ENCODE measurements at places on chromosomes 5 and 9. TPM values are rescaled to one million over a fixed set of nuclear protein-coding genes. Genes with fewer than 3 reads are reported as not detected.

CNTNAP3B gene
- 0.37 TPM for total RNA-seq

GABBR2 gene
- total RNA-seq: not detected

DAPK1 gene
- 3.2 TPM for total RNA-seq

HACD4 gene
- 8.7 TPM for total RNA-seq

TLE1 gene
- 2.2 TPM for total RNA-seq

C5orf34 gene
- total RNA-seq: 0.99 TPM

FBXW11 gene
- total RNA-seq: 30.1 TPM

- H3K27ac ChIP-seq: no peak overlapping the region
- H3K4me1 ChIP-seq: no peaks in the 10 kb centered on the region
- no peak overlapping the region for H3K4me3 ChIP-seq
- no peak for DNase-seq
Measured at GRCh38 chr9:1210954-1211353, 160.8 kb downstream of the DMRT2 start.

DNA sequence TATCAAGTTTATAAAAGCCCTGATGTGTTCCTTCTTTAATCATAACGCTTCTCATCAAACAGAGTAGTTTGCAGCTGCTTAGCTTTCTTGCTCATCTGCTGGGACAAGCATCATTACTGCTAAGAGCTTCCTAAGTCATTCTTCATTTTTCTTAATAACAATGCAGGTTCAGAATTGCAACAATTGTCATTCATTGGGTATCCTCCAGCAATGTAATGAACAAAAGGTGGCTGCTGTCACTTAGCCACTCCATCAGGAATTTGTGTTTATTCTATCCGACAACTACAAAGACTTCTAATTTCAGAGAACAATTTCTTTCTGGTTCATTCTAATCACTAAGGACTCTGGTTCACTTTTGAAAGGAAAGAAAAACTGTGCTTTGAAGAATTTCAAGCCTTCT is 836.7 kb upstream of the CDH10 start:
- DNase-seq: no peak
- H3K27ac ChIP-seq: no peak overlapping the region
- H3K27me3 ChIP-seq: no peaks in the 10 kb centered on the region
- no peaks in the 10 kb centered on the region for H3K4me1 ChIP-seq
- H3K4me3 ChIP-seq: no peak overlapping the region

DNA sequence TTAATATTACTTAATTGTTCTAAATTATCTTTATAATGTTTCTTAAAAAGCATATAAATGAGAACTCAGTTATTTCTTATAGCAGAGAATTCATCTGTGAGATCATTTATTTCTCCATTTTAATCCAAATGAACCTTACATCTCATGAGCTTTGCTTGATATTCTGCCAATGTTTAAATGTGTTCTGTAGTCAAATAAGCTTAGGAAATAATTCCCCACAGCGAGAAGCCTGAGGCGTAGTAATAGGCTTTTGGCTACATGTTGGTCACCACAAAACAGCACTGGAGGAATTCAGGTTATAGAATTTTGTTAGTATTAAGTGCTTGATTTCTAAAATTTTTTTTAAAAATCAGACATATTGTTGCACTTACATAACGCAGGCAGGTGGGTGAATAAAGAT is 585.3 kb upstream of the RORB start:
- no peak overlapping the region for H3K4me3 ChIP-seq
- no peaks in the 10 kb centered on the region for H3K27me3 ChIP-seq
- no peaks in the 10 kb centered on the region for H3K36me3 ChIP-seq
- no peaks in the 10 kb centered on the region for H3K4me1 ChIP-seq

GRCh38 chr5:9733486-9733885 is 103.3 kb upstream of the TAS2R1 start:
- H3K27ac ChIP-seq: no peak overlapping the region
- no peak overlapping the region for H3K4me3 ChIP-seq
- H3K36me3 ChIP-seq: no peaks in the 10 kb centered on the region
- H3K4me1 ChIP-seq: no peaks in the 10 kb centered on the region

- no peaks in the 10 kb centered on the region for H3K27me3 ChIP-seq
- peaks cover 3% of the 10 kb centered on the region for H3K4me1 ChIP-seq
- H3K27ac ChIP-seq: no peak overlapping the region
- no peak for DNase-seq
Measured at GRCh38 chr9:114785866-114786650, 19.8 kb downstream of the TNFSF15 start.

- no peaks in the 10 kb centered on the region for H3K36me3 ChIP-seq
- no peak for DNase-seq
- H3K27ac ChIP-seq: no peak overlapping the region
- H3K4me1 ChIP-seq: no peaks in the 10 kb centered on the region
- H3K27me3 ChIP-seq: no peaks in the 10 kb centered on the region
- no peak overlapping the region for H3K4me3 ChIP-seq
Measured at GRCh38 chr5:21688655-21689054, 1164.5 kb downstream of the CDH12 start.

- no peak for DNase-seq
- H3K4me1 ChIP-seq: peaks cover 51% of the 10 kb centered on the region
- H3K27ac ChIP-seq: peak overlapping the region; percentile 98
- H3K27me3 ChIP-seq: no peaks in the 10 kb centered on the region
Measured at GRCh38 chr5:40678026-40678425, 1.7 kb upstream of the PTGER4 start.

GRCh38 chr5:86038566-86038965 is 579.2 kb upstream of the COX7C start:
- H3K27me3 ChIP-seq: no peaks in the 10 kb centered on the region
- H3K4me1 ChIP-seq: no peaks in the 10 kb centered on the region

DNA sequence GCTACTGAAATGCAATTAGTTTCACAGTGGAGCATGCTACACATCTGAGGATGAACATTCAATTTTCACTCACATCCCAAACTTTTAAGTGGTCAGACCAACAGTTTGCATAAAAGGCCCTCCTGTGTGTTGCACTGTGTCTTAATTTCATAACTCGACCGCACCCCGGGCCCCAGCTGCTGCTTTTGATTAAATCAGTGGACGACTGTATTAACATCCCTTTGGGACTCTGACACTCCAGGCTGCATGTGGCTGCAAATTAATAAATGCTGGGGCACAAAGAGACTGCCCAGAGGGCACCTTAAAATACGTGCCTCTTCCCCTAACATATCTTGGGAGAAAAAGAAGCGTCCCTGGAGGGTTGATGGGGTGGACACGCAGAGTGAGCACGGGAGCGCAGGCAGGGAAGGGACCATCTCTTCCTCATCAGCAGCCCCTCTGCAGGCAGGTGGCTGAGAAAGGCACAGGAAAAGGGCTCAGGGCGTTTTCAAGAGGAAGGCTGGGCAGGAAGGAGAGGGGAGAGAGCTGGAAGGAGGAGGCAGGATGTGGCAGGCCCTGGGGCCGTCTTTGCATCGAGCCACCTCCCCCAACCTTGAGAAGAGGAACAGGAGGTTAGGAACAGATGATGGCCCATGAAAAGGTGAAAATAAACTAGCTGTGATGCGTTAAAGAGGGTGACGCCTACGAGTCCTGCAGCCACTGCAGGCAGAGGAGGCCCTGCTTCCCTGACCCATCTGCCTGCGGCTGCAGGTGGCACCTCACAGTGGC is 18.6 kb downstream of the MED10 start:
- no peak for DNase-seq
- H3K36me3 ChIP-seq: peaks cover 6% of the 10 kb centered on the region
- no peaks in the 10 kb centered on the region for H3K27me3 ChIP-seq
- peak overlapping the region; percentile 78 for H3K27ac ChIP-seq

DNA sequence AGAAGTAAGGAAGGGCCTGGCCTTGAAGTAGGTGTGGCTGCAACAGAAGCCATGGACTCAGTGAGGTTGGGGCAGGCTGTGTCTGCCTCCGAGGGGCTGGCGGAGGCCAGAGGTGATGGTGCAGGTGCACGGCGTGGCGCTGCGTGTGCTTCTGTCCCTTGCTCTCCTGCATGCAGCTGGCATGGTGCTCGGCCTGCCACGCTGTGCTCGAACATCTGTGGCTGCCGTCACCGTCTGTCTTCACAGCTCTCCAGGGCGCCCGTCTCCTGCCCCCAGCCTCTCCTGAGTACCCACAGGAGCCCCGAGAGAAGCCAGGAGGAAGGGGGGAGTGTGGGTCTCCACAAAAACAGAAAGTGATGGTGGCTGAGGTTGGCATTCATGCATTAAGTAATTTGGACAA is 193.7 kb downstream of the CACNA1B start:
- no peak overlapping the region for H3K4me3 ChIP-seq
- H3K27me3 ChIP-seq: peaks cover 70% of the 10 kb centered on the region
- H3K27ac ChIP-seq: no peak overlapping the region
- no peak for DNase-seq
- no peaks in the 10 kb centered on the region for H3K36me3 ChIP-seq

GRCh38 chr5:133977161-133977787 is 8.8 kb upstream of the C5orf15 start:
- no peaks in the 10 kb centered on the region for H3K36me3 ChIP-seq
- H3K4me3 ChIP-seq: no peak overlapping the region
- H3K27ac ChIP-seq: peak overlapping the region; percentile 81
- DNase-seq: no peak
- H3K27me3 ChIP-seq: no peaks in the 10 kb centered on the region

GRCh38 chr5:124865066-124865465 is 118.6 kb upstream of the ZNF608 start:
- no peak overlapping the region for H3K4me3 ChIP-seq
- H3K27ac ChIP-seq: no peak overlapping the region

DNA sequence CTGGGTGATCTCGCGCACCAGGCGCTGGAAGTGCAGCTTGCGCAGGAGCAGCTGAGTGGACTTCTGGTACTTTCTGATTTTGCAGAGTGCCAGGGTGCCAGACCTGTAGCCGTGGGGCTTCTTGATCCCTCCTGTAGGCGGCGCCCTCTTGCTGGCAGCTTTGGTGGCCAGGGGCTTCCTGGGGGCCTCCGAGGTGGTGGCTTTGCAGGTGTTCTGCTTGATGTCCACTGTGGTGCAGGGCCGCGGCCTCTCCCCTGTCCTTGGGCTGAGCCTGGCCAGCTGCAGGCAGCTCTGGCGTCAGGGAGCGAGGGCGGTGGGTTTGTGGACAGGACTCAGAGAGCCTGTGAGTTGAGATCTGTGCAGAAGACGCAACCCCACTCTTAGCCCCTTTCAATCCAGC is 36.1 kb downstream of the TAF11L14 start:
- no peak for DNase-seq
- no peak overlapping the region for H3K4me3 ChIP-seq
- no peaks in the 10 kb centered on the region for H3K36me3 ChIP-seq

GRCh38 chr9:123562844-123563346 is 206.9 kb downstream of the CRB2 start:
- peak overlapping the region; percentile 16 for H3K27ac ChIP-seq
- peaks cover 9% of the 10 kb centered on the region for H3K36me3 ChIP-seq
- DNase-seq: no peak
- no peaks in the 10 kb centered on the region for H3K27me3 ChIP-seq
- peak overlapping the region; percentile 34 for H3K4me3 ChIP-seq
